ENCODE measurements at places on chromosomes 4 and X. TPM values are rescaled to one million over a fixed set of nuclear protein-coding genes. Genes with fewer than 3 reads are reported as not detected.

GRCh38 chr4:148253768-148254167 is 188.4 kb downstream of the NR3C2 start:
- no peak for DNase-seq

Gene PDZD4
- 2.6 TPM for total RNA-seq

DNA sequence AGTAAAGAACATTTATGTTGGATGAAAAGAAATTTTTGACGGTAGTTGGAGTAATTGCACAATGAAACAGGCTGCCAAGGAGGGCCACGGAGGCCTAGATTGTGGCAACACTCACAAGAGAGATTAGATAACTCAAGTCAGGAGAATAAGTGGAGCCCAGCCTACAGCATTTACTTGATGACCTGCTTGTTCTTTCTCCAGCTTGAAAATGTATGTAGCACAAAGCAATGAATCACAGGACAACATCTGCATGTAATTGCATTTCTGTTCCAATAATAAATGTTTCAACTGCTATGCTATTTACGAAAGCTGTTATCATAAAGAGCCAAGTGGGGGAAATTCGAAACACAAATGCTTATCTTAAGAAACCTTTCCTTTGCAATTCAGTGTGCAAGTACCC is 221.2 kb upstream of the MID1 start:
- no peak for DNase-seq

Gene NFXL1
- total RNA-seq = 14.0 TPM

GRCh38 chr4:26386386-26386785 is 65.6 kb downstream of the RBPJ start:
- DNase-seq = no peak
